ENCODE measurements at places on chromosomes 2 and 18. TPM values are rescaled to one million over a fixed set of nuclear protein-coding genes. Genes with fewer than 3 reads are reported as not detected.

The SIX3 gene
- not detected for total RNA-seq

The LONRF2 gene
- 1.0 TPM for total RNA-seq

The TOGARAM2 gene
- total RNA-seq: 0.52 TPM

The MOGAT1 gene
- total RNA-seq: not detected

The ACSL3 gene
- 85.6 TPM for total RNA-seq

The PCARE gene
- total RNA-seq: under 0.01 TPM

The TCF23 gene
- total RNA-seq: 0.52 TPM

The IL1A gene
- total RNA-seq: not detected

The GCG gene
- total RNA-seq: 5.2 TPM

The CD207 gene
- total RNA-seq: under 0.01 TPM

The CLEC4F gene
- not detected for total RNA-seq

The YWHAQ gene
- 140 TPM for total RNA-seq

The PDE11A gene
- 1.0 TPM for total RNA-seq

The DSC1 gene
- total RNA-seq: not detected

The ADRA2B gene
- 2.1 TPM for total RNA-seq

The MC4R gene
- total RNA-seq: 0.52 TPM

The TMEM200C gene
- 0.52 TPM for total RNA-seq

The FSHR gene
- 0.52 TPM for total RNA-seq

The RBM43 gene
- 6.3 TPM for total RNA-seq

The FBLN7 gene
- 9.9 TPM for total RNA-seq

The SETBP1 gene
- total RNA-seq: 13.6 TPM

The MITD1 gene
- total RNA-seq: 11.5 TPM

The MYO3B gene
- under 0.01 TPM for total RNA-seq

The ALPG gene
- total RNA-seq: not detected

The FOXD4L1 gene
- not detected for total RNA-seq

The LRATD1 gene
- total RNA-seq: 5.2 TPM

The DYSF gene
- total RNA-seq: 88.7 TPM

The NAT8 gene
- total RNA-seq: not detected

The INHBB gene
- 1.0 TPM for total RNA-seq

The LRRTM4 gene
- 1.6 TPM for total RNA-seq

The LIMS4 gene
- 1.0 TPM for total RNA-seq

The DOCK10 gene
- total RNA-seq: 15.1 TPM

The ZSCAN30 gene
- 8.9 TPM for total RNA-seq

The GAL3ST2 gene
- total RNA-seq: not detected

The PRSS56 gene
- 1.0 TPM for total RNA-seq

The MTA3 gene
- total RNA-seq: 26.6 TPM

The SMYD1 gene
- 147 TPM for total RNA-seq

The ANKRD30BL gene
- not detected for total RNA-seq

The ARPC2 gene
- 172 TPM for total RNA-seq

The TGFA gene
- total RNA-seq: under 0.01 TPM

The DPY30 gene
- total RNA-seq: 25.1 TPM

The LYG2 gene
- total RNA-seq: not detected

The RAPGEF4 gene
- 5.7 TPM for total RNA-seq

The DHRS9 gene
- 2.1 TPM for total RNA-seq

The SIGLEC15 gene
- total RNA-seq: not detected

The CFAP65 gene
- total RNA-seq: not detected
